ENCODE measurements at places on chromosomes 3 and 15.

DNA sequence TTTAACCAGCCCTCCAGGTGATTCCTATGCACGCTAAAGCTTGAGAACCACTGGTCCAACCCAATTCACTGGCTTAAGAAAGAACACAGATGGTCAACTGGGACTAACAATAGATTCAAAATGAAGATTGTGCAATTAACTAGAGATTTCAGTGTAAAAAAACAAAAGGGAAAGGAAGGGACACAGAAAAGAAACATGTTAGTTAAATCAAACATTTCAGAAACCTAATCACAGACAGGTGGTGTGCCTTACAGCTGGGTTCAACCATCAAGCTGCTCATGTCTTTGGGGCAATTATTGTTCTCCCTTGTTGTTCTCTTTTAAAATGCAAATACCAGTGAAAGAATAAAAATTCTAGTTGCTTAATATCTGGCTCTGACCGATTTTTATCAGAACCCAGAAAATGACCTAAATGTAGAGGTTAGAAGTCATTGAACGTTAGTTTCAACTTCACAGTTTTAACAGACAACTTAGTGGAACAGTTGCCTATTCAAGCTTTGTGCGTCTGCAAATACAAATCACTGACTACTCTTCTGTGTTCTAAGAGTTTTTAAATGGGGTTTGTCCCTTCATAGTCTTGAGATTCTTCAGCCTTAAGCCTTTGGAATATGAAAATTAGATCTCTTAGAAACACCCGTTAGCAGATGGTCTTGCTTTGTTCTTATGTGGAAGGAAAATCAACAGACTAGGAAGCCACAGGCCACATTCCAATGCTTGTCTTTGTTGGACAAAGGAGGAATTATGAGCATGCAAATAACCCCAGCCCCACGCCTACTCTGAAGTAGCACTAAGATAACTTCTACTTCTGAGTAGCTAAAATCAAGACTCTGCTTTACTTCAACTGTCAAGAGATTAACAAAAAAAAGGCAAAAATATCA lies 223.4 kb downstream of the ATP8B4 start:
- no peak for DNase-seq

- no peak for DNase-seq
These were observed 745 bp downstream of the RSL24D1 start for GRCh38 chr15:55195996-55196395.

GRCh38 chr15:62486041-62486440 lies 321.0 kb upstream of the C2CD4B start:
- DNase-seq = no peak

DNA sequence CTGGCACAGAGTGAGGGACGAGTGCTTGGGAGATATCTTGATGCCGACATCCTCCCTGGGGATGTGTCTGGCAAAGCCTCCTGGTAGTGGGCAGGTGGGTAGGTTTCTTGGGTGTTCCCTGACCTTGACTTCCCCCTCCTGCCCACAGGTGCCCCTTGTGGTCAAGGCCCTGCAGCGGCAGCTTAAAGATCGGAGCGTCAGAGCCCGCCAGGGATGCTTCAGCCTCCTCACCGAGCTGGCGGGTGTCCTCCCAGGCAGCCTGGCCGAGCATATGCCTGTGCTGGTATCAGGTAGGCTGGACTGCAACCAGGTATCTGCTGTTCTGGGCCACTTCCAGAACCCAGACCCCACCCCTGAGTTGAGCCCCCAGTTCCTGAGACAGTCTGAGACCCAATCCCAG lies 19.2 kb downstream of the CAND2 start:
- DNase-seq = no peak

DNA sequence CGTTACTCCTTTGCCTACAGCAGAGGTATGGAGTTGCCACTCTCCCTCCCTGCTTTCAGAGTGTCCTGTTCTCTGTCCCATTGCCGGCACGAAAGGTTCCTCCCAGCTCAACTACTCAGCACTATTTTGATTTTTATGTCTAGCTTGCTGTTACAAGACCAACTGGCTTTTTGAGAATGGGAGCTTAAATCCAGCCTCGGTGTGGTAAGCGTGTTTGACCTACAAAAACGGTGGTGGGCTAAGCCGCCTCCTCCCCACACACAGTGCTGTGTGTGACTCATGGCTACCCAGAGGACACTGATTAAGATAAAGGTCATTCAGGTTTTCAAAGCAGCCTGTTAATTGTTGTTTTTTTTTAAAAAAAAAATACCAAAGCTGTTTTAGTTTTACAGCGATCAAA lies 64.5 kb downstream of the LRTM1 start:
- no peak for DNase-seq
